Glomerular endothelial cell (primary cell): ENCODE measurements at places on chromosomes 7 and 10.

GRCh38 chr10:13347043-13347499 is 1.0 kb downstream of the SEPHS1 start:
- no peak for DNase-seq

GRCh38 chr10:77877441-77878344 is 48.9 kb downstream of the DLG5 start:
- no peak for DNase-seq

- no peak for DNase-seq
Measured at GRCh38 chr10:47137311-47137851, 162.6 kb upstream of the GDF10 start.

DNA sequence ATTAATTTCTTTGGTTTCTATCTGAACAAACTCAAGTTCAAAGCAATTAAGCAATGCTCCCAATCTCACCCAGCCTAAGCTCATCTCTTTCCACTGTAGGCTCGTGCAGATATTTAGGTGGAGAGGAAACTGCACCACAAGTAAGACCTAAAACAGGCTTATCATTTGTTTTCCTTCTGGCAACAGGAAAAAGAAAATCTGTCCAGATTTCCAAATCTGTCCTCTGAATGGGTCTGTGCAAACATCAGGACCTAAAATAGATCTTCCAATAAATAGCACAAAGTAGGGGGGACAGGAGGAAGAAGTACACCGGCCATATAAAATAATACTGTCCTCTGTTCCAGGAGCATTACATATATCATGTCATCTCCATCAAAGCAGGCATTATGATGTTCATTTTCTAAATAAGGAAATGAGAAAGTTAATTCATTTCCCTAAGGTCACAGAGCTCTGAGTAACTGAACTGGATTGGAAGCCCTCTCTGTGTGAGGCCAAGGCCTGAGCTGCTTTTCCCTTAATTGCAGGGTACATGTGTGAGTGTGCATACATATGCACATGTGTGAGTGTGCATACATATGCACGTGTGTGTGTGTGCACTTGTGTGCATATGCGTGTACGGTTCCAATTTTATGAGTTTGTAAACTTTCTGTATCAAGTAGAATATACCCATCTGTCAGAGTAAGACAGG is 92.8 kb upstream of the PARD3 start:
- DNase-seq: no peak

GRCh38 chr7:93016681-93017381 is 100.9 kb downstream of the SAMD9 start:
- no peak for DNase-seq

GRCh38 chr10:74328388-74328787 is 177.4 kb downstream of the ADK start:
- DNase-seq: no peak

- no peak for DNase-seq
Measured at GRCh38 chr10:78081292-78081691, 47.6 kb downstream of the RPS24 start.

DNA sequence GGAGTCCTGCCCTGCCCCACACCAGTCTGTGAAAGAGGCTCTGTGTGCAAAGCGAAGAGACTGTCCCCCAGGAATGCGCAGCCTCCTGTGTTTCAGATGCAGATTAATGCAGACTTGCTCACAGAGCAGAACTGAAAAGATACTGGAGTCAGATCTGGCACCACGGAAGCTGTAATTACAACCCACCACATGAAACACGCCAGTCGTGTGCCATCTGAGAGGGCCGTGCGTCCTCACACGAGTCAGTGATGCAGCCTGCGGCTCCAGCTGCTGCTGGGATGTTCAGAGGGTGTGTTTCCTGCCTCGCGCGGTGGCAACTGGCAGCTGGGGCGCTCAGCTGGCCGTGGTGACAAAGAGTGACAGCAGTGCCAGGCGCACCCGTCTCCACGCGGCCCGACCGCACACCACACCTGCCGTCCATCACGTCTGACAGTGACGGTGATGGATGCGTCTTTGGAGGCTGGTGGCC is 50.0 kb downstream of the NKX6-2 start:
- no peak for DNase-seq

DNA sequence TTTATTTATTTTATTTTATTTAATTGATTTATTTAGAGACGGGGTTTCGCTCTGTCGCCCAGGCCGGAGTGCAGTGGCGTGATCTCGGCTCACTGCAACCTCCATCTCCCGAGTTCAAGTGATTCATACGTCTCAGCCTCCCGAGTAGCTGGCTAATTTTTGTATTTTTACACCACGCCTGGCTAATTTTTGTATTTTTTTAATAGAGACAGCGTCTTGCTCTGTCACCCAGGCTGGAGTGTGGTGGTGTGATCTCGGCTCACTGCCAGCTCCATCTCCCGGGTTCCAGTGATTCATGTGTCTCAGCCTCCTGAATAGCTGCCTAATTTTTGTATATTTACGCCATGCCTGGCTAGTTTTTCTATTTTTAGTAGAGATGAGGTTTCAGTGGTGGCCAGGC is 34.2 kb downstream of the AP5Z1 start:
- no peak for DNase-seq

GRCh38 chr7:27189997-27190748 is 5.1 kb upstream of the HOXA11 start:
- no peak for DNase-seq

GRCh38 chr10:47255033-47255813 is 44.8 kb upstream of the GDF10 start:
- DNase-seq: no peak

DNA sequence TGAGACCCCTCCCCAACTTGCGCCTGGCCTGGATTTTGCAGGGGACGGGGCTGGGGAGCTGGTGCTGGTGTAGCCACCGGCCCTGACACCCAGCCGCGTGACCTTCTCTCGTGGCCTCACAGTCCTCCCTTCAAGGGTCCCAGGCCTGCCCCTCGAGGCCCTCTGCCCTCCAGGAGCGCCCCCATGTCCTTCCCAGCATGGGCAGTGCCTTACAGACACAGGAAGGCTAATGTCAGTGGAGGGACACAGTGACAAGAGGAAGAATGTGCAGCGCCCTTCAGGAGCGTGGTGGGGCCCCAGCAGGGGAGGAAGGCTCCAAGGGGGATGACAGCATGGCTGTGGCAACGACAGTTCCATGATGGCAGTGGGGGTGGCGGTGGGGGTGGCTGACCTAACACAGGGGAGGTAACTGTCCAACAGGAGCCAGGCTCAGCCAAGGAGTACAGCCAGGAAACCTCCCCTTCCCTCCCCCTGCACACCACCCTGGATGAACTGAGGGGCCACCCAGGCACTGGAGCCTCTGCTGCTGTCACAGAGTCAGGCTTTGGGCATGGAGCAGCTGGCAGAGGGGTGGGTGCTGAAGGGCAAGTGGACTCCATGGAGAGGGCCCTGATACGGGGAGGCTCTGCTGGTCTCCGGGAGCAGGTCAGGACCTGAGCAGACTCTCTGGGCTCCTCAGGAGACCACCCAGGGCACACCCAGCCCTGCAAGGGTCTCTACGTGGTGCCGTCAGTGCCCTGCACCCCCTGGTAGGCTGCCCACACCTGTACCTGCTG is 76.0 kb upstream of the RET start:
- no peak for DNase-seq

GRCh38 chr7:138556771-138557484 is 96.9 kb downstream of the TRIM24 start:
- DNase-seq: no peak

GRCh38 chr10:102285133-102285532 is 39.8 kb downstream of the GBF1 start:
- no peak for DNase-seq

- no peak for DNase-seq
Measured at GRCh38 chr10:99869581-99870122, 87.2 kb downstream of the ABCC2 start.

GRCh38 chr7:37531225-37531624 is 82.6 kb upstream of the ELMO1 start:
- DNase-seq: peak; percentile 44

GRCh38 chr7:22329816-22330524 is 27.0 kb downstream of the RAPGEF5 start:
- no peak for DNase-seq

- DNase-seq: no peak
Measured at GRCh38 chr10:106515206-106515790, 649.2 kb downstream of the SORCS1 start.

DNA sequence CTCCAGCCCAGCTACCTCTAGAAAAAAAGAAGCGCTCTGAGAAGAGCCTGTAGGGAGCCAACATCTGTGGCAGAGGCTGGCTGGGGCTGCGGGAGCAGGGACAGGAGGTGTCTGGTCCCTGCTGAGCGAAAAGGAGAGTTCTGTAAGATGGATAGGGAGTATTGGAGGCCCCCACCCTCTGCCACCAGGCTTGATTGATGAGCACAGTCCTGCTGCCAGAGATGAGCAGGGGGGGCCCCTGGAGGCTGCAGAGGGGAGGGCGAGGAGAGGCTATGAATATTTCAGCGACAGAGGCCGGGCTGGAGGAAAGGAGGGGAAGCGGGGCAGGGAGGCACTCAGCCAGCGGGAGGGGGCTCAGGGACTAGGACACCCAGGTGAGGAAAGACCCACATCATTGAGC is 44.5 kb upstream of the HSPB1 start:
- DNase-seq: no peak

GRCh38 chr10:130232166-130233034 is 96.2 kb downstream of the GLRX3 start:
- DNase-seq: no peak

- DNase-seq: no peak
Measured at GRCh38 chr7:80087771-80088170, 46.9 kb upstream of the GNAI1 start.

- DNase-seq: no peak
Measured at GRCh38 chr10:75870039-75870645, 438.7 kb downstream of the LRMDA start.

DNA sequence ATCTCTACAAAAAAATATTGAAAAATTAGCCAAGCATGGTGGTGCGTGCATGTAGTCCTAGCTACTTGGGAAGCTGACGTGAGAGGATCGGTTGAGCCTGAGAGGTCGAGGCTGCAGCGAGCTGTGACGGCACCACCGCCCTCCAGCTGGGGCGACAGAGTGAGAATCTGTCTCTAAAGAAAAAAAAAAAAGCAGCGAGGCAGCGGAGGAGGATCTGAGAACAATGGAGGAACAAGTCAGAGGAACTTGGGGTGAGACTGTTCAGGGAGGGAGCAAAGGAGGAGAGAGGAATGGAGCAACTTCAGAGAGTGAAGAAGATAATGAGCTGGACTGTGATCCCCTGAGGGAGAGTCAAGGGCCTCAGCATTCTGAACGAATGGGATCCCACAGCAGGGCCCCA is 85.4 kb downstream of the MKX start:
- no peak for DNase-seq

DNA sequence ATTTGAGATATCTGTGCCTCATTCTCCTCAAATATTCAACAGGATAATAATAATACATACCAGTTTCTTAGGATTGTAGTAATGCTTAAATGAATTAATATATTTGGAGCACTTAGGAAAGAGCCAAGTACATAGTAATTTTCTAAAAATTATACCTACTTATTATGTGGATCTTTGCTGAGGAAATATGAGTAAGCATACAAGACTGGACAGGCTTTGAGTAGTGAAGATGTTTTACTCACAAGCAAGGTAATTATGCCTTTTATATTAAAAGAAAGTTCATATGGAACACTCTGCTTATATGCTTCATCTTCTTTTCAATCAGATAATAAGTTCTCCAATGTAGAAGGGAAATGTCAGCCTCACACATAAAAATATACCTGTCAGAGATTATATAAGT is 337.5 kb upstream of the KAT6B start:
- no peak for DNase-seq

GRCh38 chr10:92857904-92858514 is 9.7 kb downstream of the EXOC6 start:
- no peak for DNase-seq

DNA sequence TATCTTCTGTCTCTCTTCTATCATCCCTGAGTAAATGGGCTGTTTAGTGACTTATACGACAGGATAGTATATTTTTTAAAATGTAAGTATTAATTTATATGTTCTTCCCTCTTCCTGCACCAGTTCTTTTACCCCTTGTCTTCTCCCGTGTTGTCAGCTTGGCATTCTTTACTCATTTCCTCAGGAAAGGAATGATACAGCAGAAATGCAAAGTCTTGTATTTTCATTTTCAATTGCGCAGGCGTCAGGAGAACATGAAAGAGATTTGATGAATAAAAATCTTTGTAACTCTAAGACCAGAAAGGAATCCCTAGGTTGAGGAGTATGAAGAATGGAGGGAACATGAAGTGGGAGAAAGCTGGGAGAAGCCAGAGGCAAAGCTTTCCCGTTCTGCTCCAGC is 18.8 kb upstream of the VPS41 start:
- DNase-seq: no peak

- no peak for DNase-seq
Measured at GRCh38 chr10:127345231-127345965, 149.0 kb upstream of the INSYN2A start.

GRCh38 chr7:158821171-158822031 is 7.9 kb downstream of the ESYT2 start:
- DNase-seq: no peak

DNA sequence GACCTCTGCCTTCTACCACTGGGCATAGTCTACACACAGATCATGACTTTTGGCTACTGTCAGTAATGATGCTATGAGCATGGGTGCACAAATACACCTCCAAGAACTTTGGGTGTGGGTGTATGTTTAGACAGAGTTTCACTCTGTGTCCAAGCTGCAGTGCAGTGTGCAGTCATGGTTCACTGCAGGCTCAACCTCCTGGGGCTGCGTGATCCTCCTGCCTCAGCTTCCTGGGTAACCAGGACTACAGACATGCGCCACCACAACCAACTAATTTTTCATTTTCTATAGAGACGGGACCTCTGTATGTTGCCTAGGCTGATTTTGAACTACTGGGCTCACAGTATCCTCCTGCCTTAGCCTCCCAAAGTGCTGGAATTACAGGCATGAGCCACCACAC is 194.4 kb downstream of the NSUN6 start:
- no peak for DNase-seq

GRCh38 chr10:75782463-75783248 is 351.2 kb downstream of the LRMDA start:
- no peak for DNase-seq

GRCh38 chr7:86928308-86928707 is 131.1 kb downstream of the ELAPOR2 start:
- DNase-seq: no peak

GRCh38 chr10:109467551-109467950 is 455.8 kb downstream of the XPNPEP1 start:
- DNase-seq: no peak

- DNase-seq: no peak
Measured at GRCh38 chr7:12638851-12639456, 48.5 kb upstream of the ARL4A start.
